Stimulated activated naive CD8-positive, alpha-beta T cell treated with anti-CD3 and anti-CD28 coated beads, Interleukin-15, amount 100 ng/mL, for 72 hours (primary cell): ENCODE measurements at places on chromosomes 4 and X.
A peak's percentile ranks its signal among the peaks of the same experiment; 100 is the strongest.

- DNase-seq = peak; percentile 7
Measured at GRCh38 chr4:155759372-155760252, 791 bp downstream of the GUCY1B1 start.

DNA sequence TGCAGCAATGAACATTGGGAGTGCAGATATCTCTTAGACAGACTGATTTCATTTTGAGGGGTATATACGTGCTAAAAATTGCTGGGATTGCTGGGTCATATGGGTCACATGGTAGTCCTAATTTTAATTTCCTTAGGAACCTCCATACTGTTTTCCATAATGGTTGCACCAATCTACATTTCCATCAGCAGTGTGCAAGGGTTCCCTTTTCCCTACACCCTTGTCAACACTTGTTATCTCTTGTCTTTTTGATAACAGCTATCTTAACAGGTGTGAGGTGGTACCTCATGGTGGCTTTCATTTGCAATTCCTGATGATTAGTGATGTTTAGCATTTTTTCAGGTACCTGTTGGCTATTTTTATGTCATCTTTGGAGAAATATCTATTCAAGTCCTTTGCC is 57.0 kb downstream of the GPC3 start:
- no peak for DNase-seq

GRCh38 chr4:153649572-153649991 is 34.5 kb upstream of the TLR2 start:
- no peak for DNase-seq

GRCh38 chrX:47595716-47596251 is 13.5 kb downstream of the TIMP1 start:
- no peak for DNase-seq

GRCh38 chrX:48636776-48637175 is 39.5 kb downstream of the WDR13 start:
- no peak for DNase-seq

DNA sequence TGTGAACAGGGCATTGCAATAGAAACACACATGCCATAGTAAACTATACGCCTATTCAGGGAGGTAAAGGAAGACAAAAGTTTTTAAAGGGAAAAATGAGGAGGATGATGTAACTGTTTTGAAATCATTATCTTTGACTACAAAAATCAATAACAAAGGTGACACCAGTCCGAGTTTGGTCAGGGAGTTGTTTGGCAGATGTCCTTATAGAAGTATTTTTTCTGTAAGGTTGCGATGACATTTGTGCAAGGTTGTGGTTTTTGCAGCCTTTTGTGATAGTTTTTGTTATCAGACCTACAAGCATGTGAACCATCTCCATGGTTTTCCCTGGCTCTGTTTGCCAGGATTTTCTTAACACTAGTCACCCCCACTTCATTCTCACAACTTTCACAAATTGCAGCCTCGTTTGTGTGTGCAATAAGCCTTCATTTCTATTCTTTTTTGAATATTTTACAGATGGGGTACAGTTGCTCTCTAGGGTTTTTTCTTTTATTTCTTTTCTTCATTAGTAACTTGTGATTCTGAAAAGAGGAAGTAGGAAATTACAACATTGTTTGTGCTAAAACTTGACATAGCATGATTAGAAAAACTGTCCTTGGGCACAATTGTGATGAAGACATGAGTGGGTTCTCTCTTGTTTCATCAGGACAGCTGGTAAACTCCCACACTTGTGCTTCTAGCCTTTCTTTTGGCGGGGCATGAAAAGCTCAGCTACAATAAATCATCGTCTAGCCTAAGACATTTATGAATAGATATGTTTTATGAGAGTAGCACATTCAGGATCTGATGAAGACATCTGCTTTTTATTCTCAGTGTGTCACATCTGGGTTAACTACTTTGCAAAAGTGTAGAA is 60.2 kb upstream of the PNPLA4 start:
- no peak for DNase-seq

- DNase-seq = no peak
Measured at GRCh38 chr4:4460759-4461158, 73.9 kb downstream of the NSG1 start.

DNA sequence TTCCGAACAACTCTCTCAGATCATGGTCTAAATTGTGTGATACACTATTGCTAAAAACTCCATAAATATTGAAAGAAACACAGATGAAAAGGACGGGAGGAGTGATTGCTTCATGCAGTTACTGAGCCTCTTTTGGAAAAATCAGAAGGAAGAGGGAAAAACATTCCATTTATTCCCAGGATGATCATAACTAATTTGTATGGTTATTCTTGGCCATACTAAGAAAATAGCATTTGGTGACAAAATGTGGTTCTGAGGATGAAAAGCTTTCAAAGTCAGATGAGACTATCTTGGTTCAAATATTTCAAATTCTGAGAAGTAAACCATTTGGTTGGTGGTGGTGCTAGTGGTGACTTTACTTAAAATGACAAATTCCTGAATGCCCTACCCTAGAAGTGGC is 305.4 kb upstream of the LDB2 start:
- DNase-seq = no peak

DNA sequence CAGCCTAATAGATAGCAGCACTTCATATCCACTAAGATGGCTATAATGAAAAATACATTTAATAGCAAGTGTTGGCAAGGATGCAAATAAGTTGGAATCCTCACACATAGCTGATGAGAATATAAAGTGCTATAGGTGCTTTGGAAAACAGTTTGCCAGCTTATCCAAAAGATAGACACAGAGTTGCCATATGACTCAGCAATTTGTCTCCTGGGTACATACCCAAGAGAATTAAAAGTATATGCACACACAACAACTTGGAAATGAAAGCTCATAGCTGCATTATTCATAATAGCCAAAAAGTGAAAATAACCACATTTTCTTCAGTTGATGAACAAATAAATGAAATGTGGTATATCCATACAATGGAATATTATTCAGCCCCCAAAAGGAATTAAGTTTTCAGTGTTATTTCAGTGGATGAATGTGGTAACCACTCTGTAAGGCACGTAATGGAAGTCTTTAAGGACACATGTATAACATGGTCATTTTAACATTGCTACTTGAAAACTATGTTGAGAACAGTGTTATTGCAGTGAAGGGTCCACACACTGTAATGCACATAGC is 320.9 kb upstream of the ADGRL3 start:
- DNase-seq = no peak

GRCh38 chrX:18099745-18100144 is 120.9 kb downstream of the BEND2 start:
- DNase-seq = no peak

- DNase-seq = peak; percentile 34
Measured at GRCh38 chrX:118528071-118528737, 32.6 kb downstream of the DOCK11 start.

DNA sequence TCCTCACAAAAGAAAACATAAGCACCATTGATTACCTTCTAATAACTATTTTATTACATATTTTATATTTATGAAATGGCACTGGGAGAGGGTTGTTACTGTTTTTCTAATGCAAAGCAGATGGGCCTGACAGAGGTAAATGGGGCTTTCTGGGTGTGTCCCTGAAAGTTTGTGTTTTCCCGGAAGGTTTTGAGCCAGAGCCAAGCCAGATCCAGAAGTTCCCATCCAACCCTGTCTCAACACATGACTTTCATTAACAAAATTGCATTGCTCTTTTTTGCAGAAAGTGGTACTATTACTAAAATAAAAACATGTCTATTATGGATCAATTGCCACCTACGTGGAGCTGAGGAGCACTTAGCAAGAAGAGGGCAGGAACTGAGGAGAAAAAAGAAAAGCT is 181.3 kb downstream of the RAB28 start:
- DNase-seq = no peak

- no peak for DNase-seq
Measured at GRCh38 chr4:139764686-139765310, 99.2 kb downstream of the MGST2 start.

DNA sequence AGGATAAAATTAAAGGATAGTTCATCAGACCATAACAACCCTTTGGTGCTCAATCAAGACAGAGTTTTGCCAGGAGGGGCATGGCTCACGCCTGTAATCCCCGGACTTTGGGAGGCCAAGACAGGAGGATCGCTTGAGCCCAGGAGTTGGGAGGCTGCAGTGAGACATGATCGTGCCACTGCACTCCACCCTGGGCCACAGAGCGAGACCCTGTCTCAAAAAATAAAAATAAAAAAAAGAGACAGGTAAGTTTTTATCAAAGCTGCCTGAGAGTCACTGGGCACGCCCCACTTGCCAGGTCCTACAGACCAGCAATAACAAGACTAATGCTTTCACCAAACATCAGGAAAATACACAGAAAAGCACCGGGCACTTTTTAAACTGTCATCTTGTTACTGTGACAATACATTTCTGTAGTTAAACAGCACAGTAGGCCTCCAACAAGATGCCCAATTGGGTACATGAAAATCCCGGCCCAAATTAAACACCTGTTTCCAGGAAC is 765 bp downstream of the CFAP97 start:
- no peak for DNase-seq

- no peak for DNase-seq
Measured at GRCh38 chr4:88893961-88894360, 163.0 kb downstream of the FAM13A start.
